ENCODE measurements at places on chromosomes 5 and 9.
A peak's percentile ranks its signal among the peaks of the same experiment; 100 is the strongest.

GRCh38 chr9:5851445-5851844, 18.5 kb upstream of the ERMP1 start:
- H3K4me3 ChIP-seq: peak overlapping the region; percentile 12
- H3K36me3 ChIP-seq: peaks cover 2% of the 10 kb centered on the region
- peak overlapping the region; percentile 76 for H3K27ac ChIP-seq
- peaks cover 19% of the 10 kb centered on the region for H3K4me1 ChIP-seq
- no peak for DNase-seq
- H3K27me3 ChIP-seq: no peaks in the 10 kb centered on the region

DNA sequence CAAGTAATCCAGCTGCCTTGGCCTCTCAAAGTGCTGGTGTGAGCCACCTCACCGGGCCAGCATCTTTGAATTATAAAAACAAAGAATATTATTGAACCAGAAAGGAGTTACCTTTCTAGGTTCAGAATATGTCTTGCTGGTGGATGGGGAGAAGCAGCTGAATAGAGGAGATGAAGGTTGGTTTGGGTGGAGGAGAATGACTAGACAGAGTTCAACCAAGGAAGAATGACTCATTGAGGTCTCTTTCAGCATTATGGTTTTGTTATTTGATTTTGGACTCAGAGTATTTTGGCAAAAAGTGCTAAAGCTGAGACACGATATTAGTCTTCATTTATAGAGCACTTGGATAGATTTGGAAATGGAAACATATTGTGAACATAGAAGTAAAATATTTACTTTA, 75.2 kb upstream of the MPDZ start:
- no peaks in the 10 kb centered on the region for H3K27me3 ChIP-seq
- no peak for DNase-seq
- H3K27ac ChIP-seq: no peak overlapping the region
- no peaks in the 10 kb centered on the region for H3K36me3 ChIP-seq
- H3K4me1 ChIP-seq: no peaks in the 10 kb centered on the region

GRCh38 chr9:92760070-92760469, 4.6 kb downstream of the BICD2 start:
- no peak for DNase-seq
- no peak overlapping the region for H3K4me3 ChIP-seq
- H3K4me1 ChIP-seq: peaks cover 45% of the 10 kb centered on the region
- H3K27ac ChIP-seq: no peak overlapping the region
- H3K36me3 ChIP-seq: no peaks in the 10 kb centered on the region

GRCh38 chr5:128597156-128597555, 59.1 kb upstream of the FBN2 start:
- no peaks in the 10 kb centered on the region for H3K27me3 ChIP-seq
- no peaks in the 10 kb centered on the region for H3K36me3 ChIP-seq
- DNase-seq: no peak
- H3K27ac ChIP-seq: no peak overlapping the region
- no peaks in the 10 kb centered on the region for H3K4me1 ChIP-seq

GRCh38 chr9:134776080-134776796, 104.4 kb upstream of the FCN2 start:
- DNase-seq: no peak
- H3K4me1 ChIP-seq: no peaks in the 10 kb centered on the region
- no peaks in the 10 kb centered on the region for H3K36me3 ChIP-seq
- no peak overlapping the region for H3K4me3 ChIP-seq

DNA sequence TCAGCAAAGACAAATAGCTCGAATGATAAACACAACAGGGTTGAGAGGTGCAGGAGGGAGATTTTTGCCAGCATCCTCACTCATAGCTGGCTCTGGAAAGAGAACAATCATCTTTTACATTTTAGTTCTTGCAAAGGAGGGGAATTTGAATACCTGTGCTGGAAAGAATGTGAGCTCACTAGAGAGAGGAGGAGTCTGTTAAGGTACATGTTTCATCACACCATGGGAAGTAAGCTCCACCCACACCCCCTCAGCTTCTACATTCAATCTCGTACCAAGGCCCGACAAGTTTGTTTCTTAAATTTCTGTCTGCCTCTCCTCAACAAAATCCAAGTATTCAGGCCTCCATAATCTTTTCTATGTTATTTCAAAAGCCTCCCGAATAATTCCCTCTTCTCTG, 254.6 kb downstream of the BRINP1 start:
- no peak overlapping the region for H3K27ac ChIP-seq
- H3K27me3 ChIP-seq: no peaks in the 10 kb centered on the region
- no peaks in the 10 kb centered on the region for H3K4me1 ChIP-seq
- no peak for DNase-seq
- no peaks in the 10 kb centered on the region for H3K36me3 ChIP-seq

GRCh38 chr9:70130266-70130665, 86.6 kb downstream of the MAMDC2 start:
- DNase-seq: no peak
- no peak overlapping the region for H3K4me3 ChIP-seq
- H3K27ac ChIP-seq: no peak overlapping the region
- H3K27me3 ChIP-seq: peaks cover 25% of the 10 kb centered on the region

- H3K36me3 ChIP-seq: peaks cover 4% of the 10 kb centered on the region
- H3K27me3 ChIP-seq: peaks cover 34% of the 10 kb centered on the region
- peaks cover 13% of the 10 kb centered on the region for H3K4me1 ChIP-seq
- DNase-seq: no peak
Measured at GRCh38 chr5:94847019-94847418, 228.6 kb downstream of the SLF1 start.

- H3K27me3 ChIP-seq: peaks cover 25% of the 10 kb centered on the region
- H3K36me3 ChIP-seq: peaks cover 6% of the 10 kb centered on the region
Measured at GRCh38 chr5:11904265-11904906, at the start of gene CTNND2. Gene CTNND2 (minus strand): TSS chr5:11904446. CDS start chr5:11903853, 593 bp downstream.

- no peaks in the 10 kb centered on the region for H3K36me3 ChIP-seq
- peaks cover 12% of the 10 kb centered on the region for H3K27me3 ChIP-seq
- DNase-seq: no peak
- H3K27ac ChIP-seq: no peak overlapping the region
- no peak overlapping the region for H3K4me3 ChIP-seq
- H3K4me1 ChIP-seq: no peaks in the 10 kb centered on the region
Measured at GRCh38 chr9:23823269-23823668, 2.8 kb downstream of the ELAVL2 start.
